Hindlimb muscle (tissue), 1 donor: ENCODE measurements at places on chromosomes 11 and 22. TPM values are rescaled to one million over a fixed set of nuclear protein-coding genes. Genes with fewer than 3 reads are reported as not detected.

GRCh38 chr11:93756748-93757147, 15.3 kb downstream of the C11orf54 start:
- no peak for DNase-seq

GRCh38 chr11:57979532-57980079, 44.1 kb upstream of the OR9Q1 start:
- no peak for DNase-seq

- DNase-seq: no peak
These were observed 3.9 kb upstream of the LMO2 start for GRCh38 chr11:33895752-33896137.

GRCh38 chr22:49549256-49550140, 278.2 kb downstream of the BRD1 start:
- DNase-seq: no peak

- DNase-seq: no peak
These were observed 25.0 kb upstream of the SUSD2 start for GRCh38 chr22:24156141-24156912.

DNA sequence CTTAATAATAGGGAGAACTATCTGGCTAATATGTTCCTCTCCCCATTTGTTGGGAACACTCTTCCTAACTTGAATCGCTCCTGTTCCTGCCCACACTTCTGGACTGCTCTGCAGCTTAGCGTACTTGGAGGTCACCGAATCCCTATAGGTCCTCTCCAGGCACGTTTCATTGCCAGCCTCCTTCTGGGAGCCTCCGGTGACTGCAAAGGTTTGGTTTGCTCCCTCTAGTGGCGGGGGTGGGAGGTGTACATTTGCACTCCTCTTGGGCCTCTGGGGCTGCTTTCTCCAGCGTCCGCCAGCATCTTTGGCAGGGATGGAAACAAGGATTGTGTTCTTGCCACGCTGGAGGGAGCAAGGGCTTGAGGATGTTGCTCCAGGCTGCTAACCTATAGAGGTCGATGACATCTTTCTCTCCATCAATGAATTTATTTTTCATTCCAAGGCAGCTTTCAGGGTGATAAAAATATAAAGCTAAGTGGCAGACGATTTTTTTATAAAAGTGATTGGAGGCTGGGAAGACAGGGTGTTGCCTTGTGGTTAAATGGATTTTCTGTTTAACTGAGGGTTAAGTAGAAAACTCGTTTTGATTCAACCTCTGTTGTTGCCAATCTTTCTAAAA, 48.7 kb downstream of the TSPAN18 start:
- no peak for DNase-seq

- no peak for DNase-seq
These were observed 2.6 kb downstream of the MS4A3 start for GRCh38 chr11:60059052-60059451.

- no peak for DNase-seq
These were observed 75.2 kb downstream of the RTL6 start for GRCh38 chr22:44422746-44423380.

DNA sequence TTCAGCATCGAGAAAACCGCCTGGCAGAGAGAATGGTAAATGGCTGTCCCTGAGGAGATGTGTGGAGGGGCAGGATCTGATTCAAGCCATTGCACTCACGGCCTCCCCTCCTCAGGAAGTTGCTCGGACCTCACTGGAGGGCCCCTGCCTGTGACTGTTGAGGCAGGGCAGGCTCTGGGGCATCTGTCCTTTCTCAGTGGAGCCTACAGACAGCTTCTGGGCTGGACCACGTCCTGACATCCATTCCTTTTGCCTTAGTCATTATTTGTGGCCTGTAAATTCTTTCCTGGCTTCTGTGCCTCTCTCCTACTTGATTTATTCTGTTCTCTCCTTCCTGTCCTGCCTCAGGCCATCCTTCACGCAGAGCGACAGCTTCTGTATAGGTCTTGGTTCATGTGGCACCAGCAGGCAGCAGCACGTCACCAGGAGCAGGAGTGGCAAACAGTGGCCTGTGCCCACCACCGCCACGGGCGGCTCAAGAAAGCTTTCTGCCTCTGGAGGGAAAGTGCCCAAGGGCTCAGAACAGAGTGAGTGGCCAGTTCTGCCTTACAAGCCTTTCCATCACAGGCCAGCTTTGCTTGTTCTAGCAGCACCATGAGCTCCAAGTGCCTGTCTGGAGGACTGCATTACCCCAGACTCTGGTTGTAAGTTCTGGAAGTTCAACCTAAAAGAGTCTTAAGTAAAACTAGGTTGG, 59.6 kb downstream of the PISD start:
- DNase-seq: no peak

DNA sequence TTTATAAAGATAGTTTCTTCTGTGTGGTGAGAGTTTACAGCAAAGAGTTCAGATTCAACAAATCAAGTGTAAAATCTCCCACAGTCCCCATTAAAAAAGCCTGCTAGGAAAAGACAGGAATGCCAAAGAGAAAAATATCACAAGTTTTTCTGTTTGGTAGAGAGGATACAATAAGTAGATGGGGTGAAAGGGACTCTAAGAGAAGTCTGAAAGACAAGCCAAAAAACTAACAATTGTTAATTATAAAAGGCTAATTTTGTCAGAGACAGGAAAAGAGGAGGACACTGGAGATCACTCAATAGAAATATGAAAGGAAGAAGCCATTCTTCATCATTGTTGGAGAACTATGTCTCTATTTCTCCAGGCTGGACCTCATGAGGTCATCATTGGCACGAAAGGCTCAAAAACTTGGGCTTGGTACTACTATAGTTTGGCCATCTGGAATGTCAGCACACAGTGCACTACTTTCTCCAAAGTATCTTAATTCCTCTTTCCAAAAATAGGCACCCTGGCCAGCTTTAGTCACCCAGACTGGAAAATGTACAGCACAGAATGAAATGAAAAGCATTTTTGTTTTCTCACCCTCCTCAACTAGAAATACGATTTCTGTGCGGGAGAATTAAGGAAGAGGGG, 531 bp upstream of the SOX6 start:
- DNase-seq: peak; percentile 60

Gene BTBD18
- 0.15 TPM for polyA plus RNA-seq

Gene RAB38
- 2.1 TPM for polyA plus RNA-seq

DNA sequence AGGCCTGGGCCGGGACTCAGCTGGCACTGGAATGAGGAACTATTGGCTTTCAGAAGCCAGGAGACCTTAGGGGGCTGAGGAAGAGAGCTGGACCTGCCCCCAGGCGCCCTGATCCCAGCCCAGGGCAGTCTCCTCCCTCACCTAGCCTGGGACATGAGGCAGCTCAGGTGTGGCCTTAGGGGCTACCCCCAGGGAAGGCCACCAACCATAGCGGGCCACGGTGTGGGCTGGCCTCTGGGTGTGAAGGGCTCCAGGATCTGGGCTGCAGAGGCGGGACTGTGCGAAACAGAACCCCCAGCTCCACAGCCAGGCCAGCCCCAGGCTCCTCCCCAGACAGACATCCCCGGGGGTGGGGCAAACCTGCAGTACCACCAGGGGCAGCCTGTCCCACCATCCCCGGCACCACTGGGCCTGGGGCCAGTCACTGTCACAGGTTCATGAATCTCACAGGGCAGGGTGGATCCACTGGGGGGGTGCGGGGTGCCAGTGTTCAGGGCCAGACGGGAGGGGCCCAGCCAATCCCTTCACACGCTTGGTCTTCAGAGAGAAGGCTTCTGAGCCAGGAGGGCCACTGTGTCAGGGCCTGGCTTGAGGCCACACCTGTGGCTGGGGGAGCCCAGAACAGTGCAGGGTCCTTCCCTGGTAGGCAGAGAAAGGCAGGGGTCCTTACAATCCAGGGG, 3.5 kb downstream of the PLXNB2 start:
- DNase-seq: no peak

- no peak for DNase-seq
These were observed 2.7 kb upstream of the CLMP start for GRCh38 chr11:123197711-123198110.

Gene IFITM10
- 0.19 TPM for polyA plus RNA-seq

DNA sequence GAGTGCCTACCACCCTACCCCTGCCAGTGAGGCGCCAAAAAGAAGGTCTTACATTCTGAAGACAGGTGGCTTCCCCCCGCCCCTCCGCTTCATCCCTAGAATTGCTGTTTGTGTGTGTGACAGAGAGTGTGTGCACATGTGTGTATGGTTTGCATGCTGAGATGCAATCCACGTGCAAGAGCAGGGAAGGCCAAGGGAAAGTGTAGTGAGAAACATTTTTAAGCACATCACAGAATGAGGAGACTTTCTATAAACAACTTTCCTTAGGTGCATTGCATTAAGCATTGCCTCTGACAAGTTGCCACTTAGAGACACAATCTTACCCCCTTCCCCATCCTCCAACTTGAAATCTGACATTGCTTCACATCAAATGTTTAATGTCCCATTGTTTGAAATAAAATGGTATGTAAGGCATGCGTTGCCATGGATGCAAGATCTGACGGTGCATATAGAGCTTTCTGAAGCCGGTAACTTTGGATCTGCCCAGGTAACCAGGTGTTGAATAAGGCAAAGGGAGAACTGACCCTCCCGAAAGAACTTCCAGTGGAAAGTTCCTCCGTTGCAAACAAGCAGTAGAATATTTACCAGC, 21.4 kb downstream of the FJX1 start:
- DNase-seq: no peak

- no peak for DNase-seq
These were observed 196.2 kb downstream of the SOX6 start for GRCh38 chr11:16160146-16160545.

DNA sequence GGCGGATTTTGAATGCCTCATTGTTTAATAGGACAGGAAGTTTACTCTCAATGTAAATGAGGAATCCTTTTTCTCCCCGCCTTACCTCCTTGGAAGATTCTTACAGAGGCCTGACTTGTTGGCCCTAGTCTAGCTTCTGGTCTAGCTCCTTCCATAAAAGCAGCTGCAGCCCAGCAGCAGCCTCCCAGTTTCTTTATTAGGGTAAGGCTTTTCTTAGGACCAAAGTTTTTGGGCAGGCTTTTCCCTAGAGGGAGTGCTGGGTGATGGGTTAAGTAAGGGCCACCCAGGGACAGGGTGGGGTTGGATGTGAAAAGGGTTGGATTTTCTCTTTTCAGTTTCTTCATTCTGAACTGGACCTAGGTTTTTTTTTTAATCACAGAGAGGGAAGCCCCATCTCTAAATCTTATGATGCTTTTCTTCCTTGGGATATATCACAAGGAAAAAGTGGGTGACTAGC, 49.7 kb downstream of the LIF start:
- DNase-seq: peak; percentile 63

DNA sequence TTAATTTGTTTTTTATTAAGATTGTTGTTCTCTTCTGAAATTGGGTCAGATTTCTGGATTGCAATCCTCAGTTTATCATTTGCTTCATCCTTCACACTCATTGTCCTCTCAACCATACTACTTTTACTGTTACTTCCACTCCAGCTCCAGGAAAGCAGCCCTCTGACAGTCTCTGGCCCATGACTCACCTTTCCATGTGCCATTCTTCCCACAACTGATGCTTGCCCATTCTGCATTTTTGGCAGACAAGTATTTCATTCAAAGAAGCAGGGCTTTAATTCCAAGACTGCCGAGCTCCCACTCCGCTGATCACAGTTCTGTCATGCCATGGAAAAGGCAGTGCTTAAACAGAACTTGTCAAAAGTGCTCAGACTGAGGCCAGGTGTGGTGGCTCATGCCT, 139.2 kb downstream of the WNT11 start:
- no peak for DNase-seq

DNA sequence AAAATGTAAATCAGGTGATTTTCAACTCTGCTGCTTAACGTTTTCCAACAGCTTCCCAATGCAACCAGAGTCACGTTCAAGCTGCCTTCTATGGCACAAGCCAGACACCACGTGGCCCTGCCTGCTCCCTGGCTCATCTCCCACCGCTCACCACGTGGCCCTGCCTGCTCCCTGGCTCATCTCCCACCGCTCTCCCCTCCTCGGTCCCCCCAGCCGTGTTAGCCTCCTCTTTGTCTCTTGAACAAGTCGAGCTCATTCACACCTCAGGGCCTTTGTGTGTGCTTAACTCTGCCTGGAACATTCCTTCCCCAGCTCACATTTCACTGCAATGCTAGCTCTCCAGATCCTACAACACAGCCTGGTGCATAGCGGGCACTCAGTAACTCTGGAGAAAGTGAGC, 307.6 kb downstream of the CTTN start:
- DNase-seq: no peak

DNA sequence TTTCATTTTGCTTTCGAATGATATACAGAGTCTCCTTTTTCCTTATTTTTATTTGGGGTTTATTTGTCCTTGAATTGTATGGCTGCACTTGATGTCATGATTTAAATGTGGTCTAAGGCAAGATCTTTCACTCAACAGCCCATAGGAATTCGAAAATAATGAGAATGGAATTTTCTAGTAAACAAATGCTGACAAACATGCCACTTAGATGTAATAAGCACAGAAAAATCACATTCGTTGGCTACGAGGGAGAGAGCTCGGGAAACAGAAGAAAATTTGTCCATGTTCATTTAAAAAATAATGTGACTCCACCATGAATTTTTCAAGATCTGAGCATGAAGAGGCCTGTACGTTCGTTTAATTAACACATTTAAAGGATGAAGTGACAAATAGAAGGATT, 73.0 kb downstream of the BLID start:
- DNase-seq: no peak

DNA sequence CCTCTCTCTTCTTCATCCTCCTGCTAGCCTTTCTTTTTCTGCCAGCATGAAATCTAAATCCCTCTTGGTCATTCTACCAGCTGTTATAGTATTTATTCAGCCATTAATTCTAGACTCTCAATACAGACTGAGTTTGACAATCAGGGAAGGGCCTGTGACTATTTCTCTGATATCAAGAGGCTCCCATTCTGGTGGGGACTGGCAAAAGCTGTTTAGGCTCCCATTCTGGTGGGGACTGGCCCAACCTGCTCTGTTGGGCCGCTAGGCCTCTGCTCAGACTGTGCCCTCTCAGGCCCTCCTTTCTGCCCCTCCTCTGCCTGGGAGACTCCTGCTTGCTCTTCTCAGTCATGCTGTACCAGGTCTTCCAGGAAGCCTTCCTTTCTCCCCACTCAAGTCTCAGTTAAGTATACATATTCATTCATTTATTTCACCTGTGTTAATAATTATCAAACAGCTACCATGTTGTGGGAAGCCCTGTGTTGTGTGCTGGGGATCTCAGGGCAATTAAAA, 323.7 kb upstream of the NARS2 start:
- DNase-seq: no peak

Gene CD81
- 488 TPM for polyA plus RNA-seq

- no peak for DNase-seq
These were observed 82.3 kb downstream of the PDE2A start for GRCh38 chr11:72591785-72592502.
